ENCODE measurements at places on chromosomes 3 and 15. TPM values are rescaled to one million over a fixed set of nuclear protein-coding genes. Genes with fewer than 3 reads are reported as not detected.

The SLC28A2 gene
- 0.69 TPM for total RNA-seq

The SNTN gene
- total RNA-seq, result 0.10 TPM

The SCN11A gene
- 0.41 TPM for total RNA-seq

The SPTBN5 gene
- total RNA-seq, result 0.27 TPM

The GUCA1C gene
- not detected for total RNA-seq

The GOLGA6L9 gene
- total RNA-seq, result 8.1 TPM

The FILIP1L gene
- 5.7 TPM for total RNA-seq

All from motor neuron (in vitro differentiated cells).